ENCODE measurements at places on chromosomes 2 and 18.

GRCh38 chr2:54977149-54977548 lies 73.1 kb downstream of the RTN4 start:
- no peak for DNase-seq

GRCh38 chr2:25062511-25062917 lies 20.6 kb downstream of the EFR3B start:
- no peak for DNase-seq

- DNase-seq, result no peak
Observed at GRCh38 chr2:218012284-218012683, 9.5 kb upstream of the TNS1 start.

GRCh38 chr18:36798738-36799473 lies 29.9 kb downstream of the TPGS2 start:
- no peak for DNase-seq

DNA sequence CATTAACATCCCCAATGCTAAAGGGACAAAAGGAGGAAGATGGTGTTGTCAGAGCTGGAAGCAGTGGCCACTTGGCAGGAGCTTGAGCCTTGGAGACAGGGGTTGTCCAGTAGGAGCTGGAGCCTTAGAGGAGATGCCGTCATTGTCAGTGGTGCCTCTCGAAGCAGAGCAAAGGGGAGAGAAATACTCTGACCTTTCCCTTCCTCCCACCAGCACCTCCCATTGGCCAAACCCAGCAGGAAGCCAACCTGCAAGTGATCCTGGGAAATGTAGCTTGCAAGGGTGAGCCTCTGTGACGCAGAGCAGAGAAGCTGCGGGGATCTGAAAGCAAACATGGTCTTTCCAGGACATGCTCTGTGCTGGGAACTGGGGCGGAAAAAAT lies 33.7 kb upstream of the MRPL19 start:
- no peak for DNase-seq

GRCh38 chr2:143177096-143177786 lies 48.0 kb downstream of the ARHGAP15 start:
- DNase-seq, result peak; percentile 26

GRCh38 chr2:149903626-149904025 lies 316.1 kb upstream of the MMADHC start:
- DNase-seq, result no peak

GRCh38 chr18:24600076-24600654 lies 139.7 kb downstream of the HRH4 start:
- peak; percentile 70 for DNase-seq

DNA sequence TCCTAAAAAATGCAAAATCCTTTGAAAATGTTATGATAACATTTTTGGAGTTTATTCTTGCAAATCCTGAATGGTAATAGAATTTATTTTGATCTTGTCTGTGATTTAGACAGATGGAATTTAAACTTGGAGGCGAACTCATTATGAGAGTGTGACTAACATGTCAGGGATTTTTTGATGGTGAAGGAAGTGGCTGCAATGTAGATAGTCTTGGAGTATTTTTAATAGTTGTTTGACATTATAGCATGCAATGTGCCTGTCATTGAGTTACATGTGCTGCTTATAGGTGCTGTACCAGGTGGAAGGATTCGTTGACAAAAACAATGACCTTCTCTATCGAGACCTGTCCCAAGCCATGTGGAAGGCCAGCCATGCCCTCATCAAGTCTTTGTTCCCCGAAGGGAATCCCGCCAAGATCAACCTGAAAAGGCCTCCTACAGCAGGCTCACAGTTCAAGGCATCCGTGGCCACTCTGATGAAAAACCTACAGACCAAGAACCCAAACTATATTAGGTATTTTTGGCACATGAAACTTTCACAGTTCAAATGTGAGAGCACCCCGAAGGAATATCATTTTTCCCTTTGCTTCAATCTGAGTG lies 141.8 kb downstream of the MYO1B start:
- DNase-seq, result no peak

DNA sequence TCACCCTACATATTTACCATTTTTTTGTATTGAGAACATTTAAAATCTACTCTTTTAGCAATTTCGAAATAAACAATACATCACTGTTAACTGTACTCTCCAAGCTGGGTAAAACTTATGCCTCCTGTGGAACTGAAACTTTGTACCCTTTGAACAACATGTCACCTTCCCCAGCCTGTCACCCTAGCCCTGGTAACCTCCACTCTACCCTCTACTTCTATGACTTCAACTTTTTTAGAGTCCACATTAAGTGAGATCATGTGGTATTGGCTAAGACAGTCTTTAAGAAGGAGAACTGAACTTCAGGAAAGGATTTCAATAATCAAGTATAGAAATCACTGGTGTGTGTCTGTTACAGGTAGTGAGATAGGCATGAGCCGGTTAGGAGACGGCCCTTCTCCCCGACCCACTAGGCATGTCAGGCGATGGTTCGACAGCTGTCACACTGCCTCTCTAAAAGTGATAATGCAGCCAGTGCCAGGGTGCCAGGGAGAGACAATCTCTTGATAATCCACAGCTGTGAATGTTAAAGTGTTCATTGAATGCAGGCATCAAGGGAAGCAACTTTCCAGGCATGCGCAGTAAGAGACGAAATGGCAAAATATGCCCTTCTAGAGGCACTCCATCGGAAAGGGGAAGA lies 74.6 kb upstream of the RNF152 start:
- DNase-seq, result no peak

- DNase-seq, result no peak
Observed at GRCh38 chr2:239550357-239550756, 149.5 kb upstream of the HDAC4 start.

DNA sequence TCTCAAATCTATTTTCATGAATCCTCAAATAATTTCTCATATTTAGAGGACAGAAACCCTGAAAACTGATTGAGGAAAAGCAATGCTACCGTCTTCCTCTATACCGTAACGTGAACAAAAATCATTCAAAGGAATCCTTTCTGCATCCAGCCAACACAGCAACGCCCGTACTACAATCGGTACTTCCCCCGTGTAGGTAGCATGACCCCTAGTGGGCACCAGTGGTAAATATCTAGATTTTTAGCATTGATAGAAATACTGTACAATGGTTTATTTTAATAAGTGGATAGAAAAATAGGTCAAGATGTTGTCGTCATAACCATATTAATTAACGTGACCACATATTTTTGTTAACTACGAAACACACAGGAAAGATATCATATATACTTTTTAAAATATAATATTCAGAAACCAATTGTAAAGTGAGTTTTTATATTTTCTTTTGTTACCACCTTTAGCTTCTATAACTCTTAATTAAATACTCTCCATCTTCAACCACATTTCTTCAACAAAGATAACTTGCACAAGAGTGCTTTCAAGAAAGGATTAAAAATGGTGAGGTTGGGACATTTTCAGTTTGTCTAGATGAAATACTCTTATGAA lies 194.1 kb downstream of the SS18 start:
- DNase-seq, result no peak

DNA sequence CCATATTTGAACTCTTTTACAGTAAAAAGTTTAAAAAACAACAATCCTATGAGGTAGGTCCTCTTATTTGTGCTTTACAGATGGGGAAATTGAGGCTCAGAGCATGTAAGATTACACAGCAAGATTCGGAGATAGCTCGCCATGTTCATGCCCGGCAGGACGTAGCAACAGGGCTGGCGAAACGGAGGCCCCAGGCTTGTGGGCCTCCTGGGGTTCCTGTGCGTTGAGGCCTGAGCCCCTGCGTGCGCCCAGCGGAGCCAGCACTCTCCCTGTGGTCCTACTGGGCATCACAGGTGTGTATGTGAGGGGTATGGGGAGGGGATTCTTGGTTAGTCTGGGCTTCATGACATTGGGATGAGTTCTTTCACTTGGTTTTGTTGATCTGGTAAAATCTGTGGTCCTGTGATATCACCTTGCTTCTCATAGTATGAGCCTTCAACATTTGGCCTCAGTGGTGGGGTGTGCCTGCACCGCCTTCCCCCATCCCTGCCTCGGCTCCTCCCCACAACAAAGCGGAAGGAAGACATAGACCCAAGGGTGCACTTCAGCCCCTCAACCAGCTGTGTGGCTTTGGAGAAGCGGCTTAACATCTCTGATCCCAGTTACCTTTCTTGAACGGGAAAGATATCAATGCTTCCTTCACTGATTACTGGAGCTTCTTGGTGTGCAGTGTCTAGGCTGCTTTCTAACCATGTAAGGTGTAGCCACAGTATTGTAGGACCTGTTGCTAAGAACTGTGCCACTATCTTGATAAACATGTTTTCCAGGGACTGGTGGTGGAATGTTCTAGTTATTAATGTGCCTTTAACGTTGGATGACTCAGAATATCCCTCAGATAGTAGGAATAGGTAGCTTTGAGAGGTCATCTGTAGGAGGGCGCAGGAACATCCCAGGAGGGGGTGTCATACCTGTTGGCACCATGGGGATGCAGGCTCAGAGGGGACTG lies 37.2 kb downstream of the HPCAL1 start:
- DNase-seq, result no peak

GRCh38 chr2:51995293-51995692 lies 963.4 kb upstream of the NRXN1 start:
- DNase-seq, result no peak

DNA sequence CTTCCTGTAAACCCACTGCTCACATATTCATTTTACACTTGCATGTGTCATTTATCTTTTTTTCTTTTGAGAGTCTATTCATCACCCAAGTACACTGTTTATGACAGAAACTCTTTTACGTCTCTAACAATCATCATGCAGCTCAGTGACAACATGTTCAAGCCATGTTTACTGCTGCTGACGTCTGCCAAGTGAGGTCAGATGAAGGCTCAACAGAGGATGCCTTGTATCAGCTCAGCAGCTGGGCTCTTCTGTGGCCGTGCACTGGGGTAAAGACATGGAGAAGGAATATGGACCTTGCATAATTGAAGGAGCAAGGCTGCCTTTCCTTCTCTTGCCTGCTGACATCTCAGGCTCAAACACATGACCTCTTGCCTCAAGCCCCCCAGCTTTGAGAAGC lies 99.6 kb downstream of the ADD2 start:
- no peak for DNase-seq

GRCh38 chr18:32669549-32670165 lies 103.2 kb downstream of the KLHL14 start:
- peak; percentile 8 for DNase-seq

DNA sequence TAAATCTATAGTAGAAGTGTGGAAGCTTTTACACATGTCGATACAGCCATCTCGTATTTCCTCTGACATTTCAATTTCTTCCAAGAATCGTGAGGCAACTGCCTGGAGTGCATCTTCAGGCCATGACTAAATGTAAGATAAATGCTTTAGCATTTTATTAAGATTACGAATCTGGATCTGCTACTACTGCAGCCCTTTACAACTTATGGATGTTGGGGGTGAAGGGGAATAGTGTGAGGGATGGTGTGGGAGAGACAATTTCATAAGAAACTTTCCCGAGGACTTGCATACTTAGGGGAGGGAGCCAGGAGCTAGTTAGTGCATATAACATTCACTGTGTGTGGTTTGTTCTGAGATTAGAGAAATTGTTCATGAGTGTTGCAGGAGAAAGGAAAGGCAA lies 204.8 kb downstream of the SLC39A10 start:
- DNase-seq, result no peak

GRCh38 chr2:178246696-178247095 lies 52.4 kb downstream of the OSBPL6 start:
- no peak for DNase-seq

DNA sequence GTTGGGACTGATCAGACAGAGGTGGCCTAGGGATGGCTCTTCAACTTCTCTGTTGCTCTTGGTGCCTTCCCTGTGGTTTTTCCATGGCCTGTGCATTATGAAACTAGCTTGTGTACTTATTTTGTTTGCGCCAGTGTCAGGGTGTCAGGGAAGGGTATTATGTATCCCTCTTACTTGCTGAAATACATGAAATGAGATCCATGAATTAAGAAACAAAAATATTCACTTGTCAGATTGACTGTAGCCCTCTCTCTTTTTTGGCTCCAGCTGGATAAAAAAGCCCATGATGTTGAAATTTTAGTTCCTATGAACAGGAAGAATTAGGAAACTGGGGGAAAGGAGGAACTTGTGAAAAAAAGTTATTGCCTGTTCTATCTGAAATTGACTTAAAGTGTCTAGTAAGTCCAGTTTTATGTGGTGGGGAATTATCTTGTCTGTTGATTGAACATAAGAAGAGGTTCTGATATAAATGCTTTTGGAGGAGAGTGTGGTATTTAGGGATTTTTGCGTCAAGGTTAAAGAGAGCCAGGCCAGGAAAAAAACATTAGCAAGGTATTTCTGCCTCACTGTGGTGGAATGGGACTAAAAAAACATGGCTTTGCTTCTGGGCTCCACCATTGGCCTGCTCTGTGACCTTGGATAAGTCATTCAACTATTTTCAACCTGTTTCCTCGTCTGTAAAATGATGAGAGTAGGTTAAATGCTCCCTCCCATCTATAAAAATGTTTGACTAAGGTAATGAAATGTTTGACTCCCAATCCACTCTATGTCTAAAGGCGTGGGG lies 12.0 kb downstream of the UGP2 start:
- DNase-seq, result no peak

DNA sequence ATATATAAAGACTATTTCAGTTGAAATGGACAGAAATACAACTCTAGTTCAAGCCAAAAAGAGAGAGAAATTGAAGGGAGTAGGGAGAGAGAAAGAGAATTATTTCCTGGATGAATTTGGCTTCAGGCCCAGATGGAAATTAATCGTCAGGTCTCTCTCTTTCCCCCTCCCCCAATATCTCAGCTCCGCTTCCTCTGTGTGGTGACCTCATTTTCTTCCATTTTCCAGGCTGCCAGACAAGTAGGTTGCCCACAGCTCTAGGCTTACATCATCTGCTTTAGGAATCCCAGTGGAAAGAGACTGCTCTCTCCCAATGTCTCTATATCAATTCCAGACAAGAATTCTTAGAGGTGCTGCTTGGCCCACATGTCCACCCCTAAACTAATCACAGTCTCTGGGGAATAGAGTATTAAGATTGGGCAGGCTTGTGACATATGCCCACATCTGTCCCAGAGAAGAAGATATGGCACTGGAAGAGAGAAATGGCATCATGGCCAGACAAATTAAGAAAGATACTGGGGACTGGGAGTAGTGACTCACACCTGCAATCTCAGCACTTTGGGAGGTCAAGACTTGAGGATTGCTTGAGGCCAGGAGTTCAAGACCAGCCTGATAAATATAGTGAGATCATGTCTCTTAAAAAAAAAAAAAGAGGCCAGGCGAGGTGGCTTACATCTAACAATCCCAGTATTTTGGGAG lies 37.2 kb upstream of the CFAP36 start:
- no peak for DNase-seq

- DNase-seq, result no peak
Observed at GRCh38 chr18:63149302-63149587, 170.3 kb downstream of the BCL2 start.

DNA sequence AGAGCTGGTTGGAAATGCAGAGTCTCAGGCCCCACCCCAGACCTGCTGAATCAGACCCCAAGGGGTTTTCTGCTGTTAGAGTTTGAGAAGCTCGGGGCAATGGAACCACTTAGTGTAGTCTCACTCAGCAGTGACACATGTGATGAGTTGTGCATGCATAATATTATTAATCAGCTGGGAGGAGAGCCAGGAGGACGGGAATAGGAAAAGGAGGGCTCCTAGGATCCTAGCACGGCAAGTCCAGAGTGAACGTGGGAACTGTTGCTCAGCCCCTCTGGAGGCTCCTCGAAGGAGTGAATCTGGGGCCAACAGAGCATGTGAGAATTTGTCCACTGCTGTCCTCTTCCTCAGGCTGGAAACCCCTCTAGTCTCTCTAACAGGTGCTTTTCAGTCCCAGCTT lies 87.1 kb downstream of the HS1BP3 start:
- no peak for DNase-seq
